ENCODE measurements at places on chromosomes 16 and 17.
A peak's percentile ranks its signal among the peaks of the same experiment; 100 is the strongest.

DNA sequence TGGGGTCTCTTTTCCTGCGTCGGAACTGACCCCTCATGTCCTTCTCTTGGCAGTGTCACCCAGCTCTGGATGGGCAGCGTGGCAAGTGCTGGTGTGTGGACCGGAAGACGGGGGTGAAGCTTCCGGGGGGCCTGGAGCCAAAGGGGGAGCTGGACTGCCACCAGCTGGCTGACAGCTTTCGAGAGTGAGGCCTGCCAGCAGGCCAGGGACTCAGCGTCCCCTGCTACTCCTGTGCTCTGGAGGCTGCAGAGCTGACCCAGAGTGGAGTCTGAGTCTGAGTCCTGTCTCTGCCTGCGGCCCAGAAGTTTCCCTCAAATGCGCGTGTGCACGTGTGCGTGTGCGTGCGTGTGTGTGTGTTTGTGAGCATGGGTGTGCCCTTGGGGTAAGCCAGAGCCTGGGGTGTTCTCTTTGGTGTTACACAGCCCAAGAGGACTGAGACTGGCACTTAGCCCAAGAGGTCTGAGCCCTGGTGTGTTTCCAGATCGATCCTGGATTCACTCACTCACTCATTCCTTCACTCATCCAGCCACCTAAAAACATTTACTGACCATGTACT is 13.2 kb downstream of the IGFBP4 start:
- DNase-seq = no peak

DNA sequence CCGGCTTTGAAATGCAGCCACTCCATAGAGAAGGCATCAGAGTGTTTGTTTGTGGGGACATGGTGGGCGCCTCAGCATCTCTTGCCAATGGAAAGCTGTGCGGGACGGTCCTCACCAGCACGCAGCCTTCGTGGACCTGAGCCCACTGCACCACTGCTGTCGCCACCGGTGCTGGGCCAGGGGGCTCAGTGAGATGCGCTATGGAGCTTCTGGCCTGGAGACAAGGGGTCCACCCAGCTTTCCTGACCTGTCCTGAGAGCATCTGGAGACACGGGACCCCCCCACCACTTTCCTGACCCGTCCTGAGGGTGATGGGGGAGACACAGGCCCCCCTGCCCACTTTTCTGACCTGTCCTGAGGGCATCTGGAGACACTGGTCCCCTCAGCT is 79.4 kb downstream of the LMF1 start:
- DNase-seq = no peak

DNA sequence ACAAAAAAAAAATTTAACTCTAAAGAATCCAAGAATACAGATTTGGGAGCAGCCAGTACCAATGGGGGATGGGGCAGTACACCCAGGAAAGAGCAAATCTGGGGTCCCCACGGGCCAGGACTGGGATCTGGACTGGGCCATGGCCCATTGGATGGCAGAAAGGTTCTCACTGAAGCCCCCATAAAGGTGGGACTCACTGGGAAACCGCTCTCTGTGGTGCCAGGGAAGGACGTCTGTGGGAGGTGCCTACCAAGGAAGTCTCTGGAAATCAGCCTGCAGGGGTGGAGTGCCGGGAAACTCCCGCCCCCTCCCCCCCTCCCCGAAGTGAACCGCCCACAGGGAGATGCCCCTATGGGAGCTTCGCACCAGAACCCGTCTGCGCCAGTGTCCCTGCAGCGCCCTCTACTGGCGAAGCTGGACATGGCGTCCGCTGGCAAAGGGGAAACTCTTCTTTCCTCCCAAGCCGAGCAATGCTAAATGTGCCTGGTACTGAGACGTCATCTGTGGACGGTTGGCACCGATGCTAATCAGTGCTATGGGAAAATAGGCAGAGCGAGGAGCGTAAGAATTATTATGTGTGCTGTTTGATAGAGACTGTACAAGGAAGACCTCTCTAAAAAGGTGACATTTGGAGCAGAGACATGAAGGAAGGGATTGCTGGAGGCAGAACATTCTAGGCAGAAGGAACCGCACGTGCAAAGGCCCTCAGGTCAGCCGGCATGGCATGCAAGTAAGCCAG is 671.1 kb downstream of the WWOX start:
- DNase-seq = no peak

DNA sequence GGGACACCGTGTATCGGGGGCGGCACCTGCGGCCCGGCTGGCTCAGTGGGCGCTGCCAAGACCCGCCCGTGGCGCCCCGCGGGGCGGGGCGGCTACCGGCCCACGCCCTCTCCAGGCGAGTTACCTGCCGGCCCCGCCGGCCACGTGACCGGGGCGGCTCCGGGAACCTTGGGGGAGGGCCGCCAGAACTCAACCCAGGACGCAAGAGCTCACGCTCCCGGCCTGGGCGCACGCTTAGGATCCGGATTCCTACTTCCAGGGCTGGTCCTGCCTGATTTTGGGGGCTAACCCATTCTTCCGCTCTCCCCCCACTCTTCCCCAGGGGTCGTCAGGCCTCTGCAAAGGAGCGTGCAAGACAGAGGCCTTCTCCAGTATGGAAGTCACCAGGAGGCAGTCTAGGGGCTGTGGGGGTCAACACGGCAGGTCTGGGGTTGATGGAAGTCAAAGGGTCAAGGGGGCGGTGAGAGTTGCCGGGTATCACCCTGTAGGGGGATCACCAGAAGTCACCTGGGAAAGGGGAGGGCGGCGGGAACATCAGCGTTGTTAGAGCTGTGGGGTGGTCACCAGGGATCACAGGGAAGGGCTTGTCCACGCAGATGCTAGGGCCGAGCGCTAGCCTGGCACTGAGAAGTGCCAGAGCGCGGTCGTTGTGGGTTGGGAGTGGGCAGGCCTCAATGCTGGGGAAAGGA is 354 bp upstream of the ESRP2 start:
- no peak for DNase-seq

- no peak for DNase-seq
Measured at GRCh38 chr17:2816688-2817087, 20.4 kb downstream of the RAP1GAP2 start.

DNA sequence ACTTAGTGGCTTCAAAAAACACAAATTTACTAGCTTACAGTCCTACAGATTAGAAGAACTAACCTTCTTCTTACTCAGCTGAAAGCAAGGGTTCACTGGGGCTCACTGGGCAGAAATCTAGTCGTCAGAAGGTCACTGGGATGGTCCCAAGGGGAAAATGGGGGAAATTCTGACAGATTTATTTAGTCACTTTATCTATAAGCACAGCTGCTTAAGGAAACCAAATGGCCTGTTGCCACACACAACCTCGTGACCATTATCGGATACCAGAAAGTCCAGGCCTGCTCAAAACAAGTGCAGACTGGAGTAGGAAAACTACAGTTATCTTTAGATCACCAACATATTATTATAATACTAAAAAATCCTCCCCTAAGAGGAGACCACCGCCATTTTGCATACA is 374.6 kb upstream of the ASIC2 start:
- no peak for DNase-seq

- no peak for DNase-seq
Measured at GRCh38 chr16:14109782-14110727, 38.9 kb downstream of the MRTFB start.

- no peak for DNase-seq
Measured at GRCh38 chr17:42408061-42408460, 15.0 kb downstream of the CAVIN1 start.

DNA sequence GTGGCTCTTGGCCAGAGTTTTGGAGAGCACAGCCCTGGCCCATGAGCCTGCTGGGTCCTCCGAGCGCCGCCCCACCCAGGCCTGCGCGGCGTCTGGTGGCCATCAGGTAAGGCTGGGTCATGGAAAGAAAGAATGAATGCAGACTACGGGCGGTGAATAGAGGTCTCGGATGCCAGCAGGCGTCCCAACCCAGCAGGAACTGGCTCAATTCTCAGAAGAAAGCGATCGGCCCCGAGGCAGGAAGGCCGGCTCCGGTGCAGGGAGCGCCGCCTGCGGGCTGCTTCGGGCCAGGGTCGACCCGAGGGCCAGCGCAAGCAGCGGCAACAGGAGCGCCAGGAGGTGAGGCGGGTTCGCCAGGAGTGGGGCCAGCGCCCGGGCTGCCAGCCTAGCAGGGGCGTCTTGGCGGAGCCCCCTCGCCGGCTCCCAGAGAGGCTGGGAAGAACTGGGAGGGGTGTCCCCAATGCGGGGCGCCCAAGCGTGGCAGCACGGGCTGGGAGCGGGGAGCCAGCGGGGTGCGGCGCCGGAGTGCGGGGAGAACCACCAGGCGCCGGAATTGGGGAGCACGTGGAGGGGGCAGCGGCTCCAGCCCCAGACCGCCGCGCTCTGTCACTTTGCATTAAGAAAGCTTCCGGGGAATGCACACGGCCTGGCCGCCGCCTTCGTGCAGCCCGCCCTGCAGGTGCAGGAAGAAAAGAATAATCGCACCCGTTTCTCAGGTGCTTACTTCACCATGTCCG is 7.1 kb upstream of the TMC5 start:
- DNase-seq = no peak

DNA sequence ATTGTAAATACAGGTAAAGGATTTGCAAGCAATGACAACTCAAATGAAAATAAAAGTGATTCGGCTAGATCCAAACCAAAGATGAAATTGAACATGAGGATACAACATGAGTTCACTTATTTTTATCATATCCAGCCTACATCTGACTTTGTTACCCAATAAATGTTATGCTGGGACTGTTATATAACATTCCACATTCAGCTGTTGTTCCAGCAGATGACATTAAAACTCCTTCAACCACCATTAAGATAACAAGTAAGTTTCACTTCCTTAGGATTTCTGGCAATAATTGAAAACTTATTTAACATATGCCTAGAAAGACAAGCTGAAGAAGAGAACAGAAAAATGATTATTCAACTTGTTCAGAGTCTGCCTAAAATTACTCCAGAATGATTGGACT is 729.4 kb downstream of the CDH11 start:
- no peak for DNase-seq

DNA sequence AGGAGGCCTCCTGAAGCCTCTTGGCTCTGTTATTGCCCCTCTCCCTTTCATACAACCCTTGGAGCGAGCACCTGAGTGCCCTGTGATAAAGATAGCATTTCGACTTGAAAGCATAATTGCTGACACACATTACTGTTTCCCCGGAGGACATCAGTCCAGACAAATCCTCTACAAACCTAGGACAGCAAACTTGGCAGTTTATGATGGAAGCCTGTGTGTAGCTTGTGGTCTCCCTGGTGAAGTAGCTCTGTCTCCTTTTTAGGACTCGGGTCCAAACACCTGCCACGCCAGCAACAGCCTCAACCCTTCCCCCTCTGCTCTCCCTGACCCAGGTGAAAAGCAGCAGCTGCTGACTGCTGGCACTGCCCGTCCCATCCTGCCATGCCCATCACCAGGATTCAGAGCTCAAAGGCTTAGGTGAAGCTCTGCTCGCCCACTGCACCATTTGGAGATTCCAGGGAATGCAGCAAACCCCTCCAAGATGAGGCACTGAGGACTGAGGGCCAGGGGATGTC is 55.9 kb downstream of the IRX6 start:
- DNase-seq = no peak

GRCh38 chr17:28963841-28964240 is 12.5 kb upstream of the PHF12 start:
- DNase-seq = no peak

GRCh38 chr17:78965491-78965924 is 14.2 kb downstream of the LGALS3BP start:
- DNase-seq = no peak

DNA sequence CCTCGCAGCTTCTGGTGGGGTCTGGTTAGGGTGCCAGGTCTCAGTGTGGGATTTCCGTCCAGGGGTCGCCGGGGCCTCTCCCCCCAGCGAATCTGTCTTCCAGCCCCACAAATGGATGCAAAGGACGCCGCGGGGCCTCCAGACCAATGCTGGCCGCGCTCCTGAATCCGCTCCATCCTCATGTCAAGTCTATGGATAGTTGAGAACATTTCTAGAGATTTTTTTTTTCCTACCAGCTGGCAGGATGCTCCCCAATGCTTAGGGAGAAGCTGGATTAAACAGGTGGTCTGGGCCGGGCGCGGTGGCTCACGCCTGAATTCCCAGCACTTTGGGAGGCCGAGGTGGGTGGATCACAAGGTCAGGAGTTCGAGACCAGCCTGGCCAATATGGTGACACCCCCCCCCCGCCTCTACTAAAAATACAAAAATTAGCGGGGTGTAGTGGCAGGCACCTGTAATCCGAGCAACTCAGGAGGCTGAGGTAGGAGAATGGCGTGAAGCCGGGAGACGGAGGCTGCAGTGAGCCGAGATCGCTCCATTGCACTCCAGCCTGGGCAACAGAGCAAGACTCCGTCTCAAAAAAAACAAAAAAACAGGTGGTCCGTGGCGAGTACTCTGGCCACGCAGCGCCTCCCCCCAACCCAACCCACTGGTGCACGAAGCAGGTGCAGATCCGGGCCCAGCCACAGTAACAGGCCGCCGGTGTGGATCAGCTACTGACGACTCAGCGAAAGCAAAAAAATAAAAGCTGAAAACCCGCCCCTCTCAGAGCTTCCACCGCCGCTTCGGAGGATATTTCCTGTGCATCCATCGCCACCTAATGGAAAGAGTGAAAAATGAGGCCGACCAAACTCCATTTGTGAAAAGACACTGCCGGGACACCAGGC is 1.1 kb upstream of the NXN start:
- peak; percentile 70 for DNase-seq

DNA sequence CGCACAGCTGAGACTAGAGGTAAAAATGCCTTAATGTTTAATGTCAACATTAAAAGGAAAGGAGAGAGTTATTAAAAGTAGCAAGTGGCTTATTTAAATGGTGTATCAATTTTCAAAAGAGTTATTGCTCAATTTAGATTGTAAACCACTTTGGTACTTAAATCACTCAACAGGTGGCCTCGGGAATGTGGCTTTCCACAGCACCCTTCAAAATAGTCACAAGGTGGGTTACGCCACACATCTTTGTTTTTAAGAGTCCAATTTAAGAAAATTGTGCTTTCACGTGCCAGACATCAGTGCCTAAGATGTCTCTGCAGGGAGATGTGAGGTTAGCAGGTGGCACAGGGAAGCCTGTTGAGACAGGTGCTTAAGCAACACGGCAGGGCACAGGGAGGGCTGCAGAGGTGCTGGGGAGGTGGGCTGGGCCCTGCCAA is 27.5 kb upstream of the ADCY7 start:
- no peak for DNase-seq

DNA sequence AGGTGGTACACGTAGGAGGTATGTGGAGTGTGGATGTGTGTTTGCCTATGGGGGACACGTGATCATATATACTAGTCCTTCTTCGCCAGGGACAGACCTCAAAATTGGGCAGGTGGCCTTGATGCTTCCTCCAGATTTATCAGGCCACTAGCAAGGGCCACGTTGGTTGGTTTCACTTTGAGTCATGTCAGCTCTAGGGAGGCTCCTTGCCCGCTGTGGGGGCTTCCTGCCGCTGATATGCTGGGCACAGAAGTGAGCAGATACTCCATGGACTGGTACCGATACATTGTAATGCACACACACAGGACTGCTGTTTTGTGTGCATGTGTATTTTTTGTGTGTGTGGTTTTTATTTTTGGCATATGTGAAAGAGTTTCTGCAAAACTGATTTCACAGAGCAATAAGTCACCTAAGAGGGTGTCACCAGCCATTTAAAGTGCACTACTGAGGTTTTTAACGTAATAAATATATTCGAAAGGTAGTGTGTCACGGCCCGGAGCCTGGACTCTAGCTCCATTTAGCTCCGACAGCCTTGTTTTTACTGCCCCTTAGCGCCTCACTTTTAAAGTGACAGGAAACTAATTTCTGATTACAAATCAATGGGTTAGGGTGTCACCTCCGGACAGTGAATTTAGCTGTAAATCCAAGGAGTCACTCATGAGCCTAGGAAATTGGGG is 605.5 kb upstream of the SALL1 start:
- DNase-seq = no peak

GRCh38 chr17:48459070-48459844 is 29.2 kb upstream of the SKAP1 start:
- DNase-seq = no peak

Data from SJSA1 (cell line).